ENCODE measurements at places on chromosomes 5 and 9. TPM values are rescaled to one million over a fixed set of nuclear protein-coding genes. Genes with fewer than 3 reads are reported as not detected.

GRCh38 chr5:33937707-33938506 lies 1.7 kb downstream of the RXFP3 start:
- H3K4me1 ChIP-seq, result peaks cover 16% of the 10 kb centered on the region
- no peak overlapping the region for H3K27ac ChIP-seq
- H3K36me3 ChIP-seq, result no peaks in the 10 kb centered on the region
- DNase-seq, result no peak
- no peak overlapping the region for H3K4me3 ChIP-seq
- peaks cover 55% of the 10 kb centered on the region for H3K27me3 ChIP-seq

The PFN3 gene
- total RNA-seq, result not detected

GRCh38 chr5:61620699-61621182 lies 288.7 kb downstream of the ZSWIM6 start:
- H3K36me3 ChIP-seq, result no peaks in the 10 kb centered on the region
- no peak overlapping the region for H3K4me3 ChIP-seq
- H3K4me1 ChIP-seq, result peaks cover 28% of the 10 kb centered on the region
- H3K27me3 ChIP-seq, result no peaks in the 10 kb centered on the region
- no peak for DNase-seq

DNA sequence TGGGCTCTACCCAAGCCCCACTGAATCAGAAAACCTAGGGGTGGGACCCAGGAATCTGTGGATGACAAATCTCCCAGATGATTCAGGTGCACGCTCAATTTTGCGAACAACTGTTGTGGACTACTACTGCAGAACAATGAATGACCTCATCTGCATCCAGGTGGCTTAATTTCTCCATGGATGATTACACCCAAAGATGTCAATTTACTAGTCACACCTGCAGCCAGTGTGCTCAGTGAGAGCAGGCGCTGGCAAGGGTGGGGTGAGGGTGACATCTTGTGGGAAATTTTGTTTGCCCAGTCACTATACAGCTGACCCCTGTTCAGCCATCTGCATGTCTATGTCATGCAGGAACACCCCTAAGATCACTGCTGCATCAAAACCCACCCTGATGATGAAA lies 118.2 kb downstream of the ENTREP1 start:
- H3K36me3 ChIP-seq, result peaks cover 20% of the 10 kb centered on the region
- H3K4me3 ChIP-seq, result no peak overlapping the region
- no peaks in the 10 kb centered on the region for H3K4me1 ChIP-seq
- no peaks in the 10 kb centered on the region for H3K27me3 ChIP-seq
- DNase-seq, result no peak

- no peak overlapping the region for H3K27ac ChIP-seq
- peak; percentile 16 for DNase-seq
- no peak overlapping the region for H3K4me3 ChIP-seq
- H3K27me3 ChIP-seq, result peaks cover 3% of the 10 kb centered on the region
Measured at GRCh38 chr5:172636279-172637050, 4.6 kb upstream of the NEURL1B start.

DNA sequence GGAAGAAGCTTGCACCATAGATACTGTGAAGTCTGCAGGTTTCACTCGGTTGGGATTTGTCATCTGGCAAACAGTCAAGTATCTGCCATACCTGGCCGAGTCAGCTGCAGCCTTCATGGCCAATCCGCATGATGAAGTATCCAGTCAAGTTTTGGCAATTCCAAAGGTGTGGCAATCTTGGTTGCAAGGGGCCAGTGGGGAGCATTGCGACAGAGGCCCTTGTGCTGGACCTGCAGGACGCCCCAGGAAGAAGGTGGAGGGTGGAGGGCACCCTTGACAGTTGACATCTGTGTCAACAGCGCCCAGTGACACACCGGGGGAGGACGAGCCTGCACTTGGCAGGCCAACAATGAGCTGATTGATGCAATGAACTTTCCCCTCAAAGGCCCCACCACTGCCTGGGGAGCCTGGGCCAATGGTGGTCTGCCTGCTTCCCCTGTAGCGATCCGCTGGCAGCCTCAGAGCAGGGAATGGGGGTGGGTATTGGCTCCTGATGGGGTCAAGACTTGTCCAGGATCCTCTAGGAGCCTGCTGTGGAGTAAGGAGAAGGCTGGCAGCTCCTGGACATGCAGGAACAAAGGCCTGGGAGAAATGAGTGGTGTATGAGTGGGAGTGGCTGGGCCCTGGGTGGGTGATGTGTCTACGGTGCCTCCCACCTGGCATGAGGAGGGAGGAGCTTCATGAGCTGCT lies 122.8 kb upstream of the PITX1 start:
- no peaks in the 10 kb centered on the region for H3K36me3 ChIP-seq
- H3K27ac ChIP-seq, result no peak overlapping the region
- DNase-seq, result no peak
- no peaks in the 10 kb centered on the region for H3K27me3 ChIP-seq
- H3K4me3 ChIP-seq, result no peak overlapping the region

DNA sequence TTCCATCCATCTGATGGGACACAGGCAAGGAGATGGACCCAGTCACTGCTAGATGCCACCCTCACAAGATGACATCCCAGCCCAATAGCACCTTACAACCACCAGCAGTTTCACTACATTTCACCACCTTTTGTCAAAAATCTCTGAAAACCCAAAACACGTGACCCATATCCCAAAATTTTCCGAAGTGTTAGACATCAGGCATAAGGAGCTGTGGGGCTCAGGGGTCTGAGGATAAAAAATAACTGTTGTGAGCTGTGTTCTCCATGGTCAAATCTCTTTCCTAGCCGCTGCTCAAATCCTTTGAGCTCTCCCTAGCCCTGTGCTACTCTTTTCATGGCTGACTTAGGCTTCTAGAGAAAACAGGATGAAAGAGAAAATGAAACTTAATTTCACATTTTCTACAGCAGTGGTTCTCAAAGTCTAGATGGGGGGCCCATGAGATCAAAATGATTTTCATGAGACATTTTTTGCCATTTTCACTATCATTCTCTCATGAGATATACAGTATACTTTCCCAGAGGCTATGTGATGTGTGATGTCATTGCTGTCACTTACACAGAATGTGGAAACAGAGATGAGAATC lies 40.7 kb downstream of the TIMD4 start:
- no peak overlapping the region for H3K27ac ChIP-seq
- H3K27me3 ChIP-seq, result no peaks in the 10 kb centered on the region
- no peak overlapping the region for H3K4me3 ChIP-seq
- no peak for DNase-seq
- no peaks in the 10 kb centered on the region for H3K4me1 ChIP-seq

The PCDHAC2 gene
- total RNA-seq, result not detected

- no peaks in the 10 kb centered on the region for H3K4me1 ChIP-seq
- H3K27me3 ChIP-seq, result no peaks in the 10 kb centered on the region
- no peak for DNase-seq
- no peak overlapping the region for H3K4me3 ChIP-seq
- H3K27ac ChIP-seq, result no peak overlapping the region
- H3K36me3 ChIP-seq, result no peaks in the 10 kb centered on the region
Measured at GRCh38 chr9:77912895-77913693, 118.5 kb downstream of the GNAQ start.

The FAXDC2 gene
- 27.1 TPM for total RNA-seq

The MED10 gene
- 35.9 TPM for total RNA-seq

DNA sequence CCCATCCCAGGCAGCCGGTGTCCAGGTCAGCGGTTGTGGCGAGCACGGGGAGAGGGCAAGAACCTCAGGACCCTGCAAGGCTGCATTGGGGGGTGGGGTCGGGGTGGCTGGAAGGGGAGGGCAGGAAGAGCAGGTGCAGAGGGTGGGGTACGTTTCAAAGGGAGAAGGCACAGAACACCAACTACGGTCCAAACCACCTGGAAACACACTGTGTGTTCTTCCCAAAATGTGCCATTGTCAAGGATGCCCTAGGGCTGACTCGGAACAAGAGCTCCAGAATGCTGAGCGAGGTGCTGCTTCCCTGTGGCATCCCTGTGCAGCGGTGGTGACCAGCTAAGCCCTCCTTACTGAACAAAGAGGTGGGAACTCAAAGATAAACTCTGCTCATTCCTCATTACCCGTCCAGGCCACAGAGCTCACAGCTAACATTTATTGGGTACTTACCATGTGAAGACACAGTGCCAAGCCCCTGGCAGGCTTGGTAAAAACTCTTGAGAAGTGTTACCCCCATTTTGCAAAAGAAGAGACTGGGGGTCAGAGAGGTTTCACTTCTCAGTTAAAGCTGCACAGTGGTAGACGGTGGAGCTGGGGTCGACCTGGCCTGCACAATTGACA lies 153.8 kb downstream of the COL23A1 start:
- no peak overlapping the region for H3K27ac ChIP-seq
- no peak for DNase-seq
- peaks cover 13% of the 10 kb centered on the region for H3K27me3 ChIP-seq
- H3K4me1 ChIP-seq, result peaks cover 18% of the 10 kb centered on the region
- H3K36me3 ChIP-seq, result no peaks in the 10 kb centered on the region

- H3K27me3 ChIP-seq, result no peaks in the 10 kb centered on the region
- H3K36me3 ChIP-seq, result no peaks in the 10 kb centered on the region
- no peak overlapping the region for H3K27ac ChIP-seq
Measured at GRCh38 chr5:113939988-113940387, 421.9 kb upstream of the KCNN2 start.

The PCDHGA3 gene
- 1.3 TPM for total RNA-seq

The TSSK1B gene
- total RNA-seq, result not detected

The POU5F2 gene
- 7.1 TPM for total RNA-seq

The RGS3 gene
- 18.8 TPM for total RNA-seq

GRCh38 chr9:79037338-79037737 lies 534.4 kb upstream of the TLE4 start:
- H3K27me3 ChIP-seq, result no peaks in the 10 kb centered on the region
- no peak for DNase-seq
- no peaks in the 10 kb centered on the region for H3K36me3 ChIP-seq
- H3K4me1 ChIP-seq, result no peaks in the 10 kb centered on the region

DNA sequence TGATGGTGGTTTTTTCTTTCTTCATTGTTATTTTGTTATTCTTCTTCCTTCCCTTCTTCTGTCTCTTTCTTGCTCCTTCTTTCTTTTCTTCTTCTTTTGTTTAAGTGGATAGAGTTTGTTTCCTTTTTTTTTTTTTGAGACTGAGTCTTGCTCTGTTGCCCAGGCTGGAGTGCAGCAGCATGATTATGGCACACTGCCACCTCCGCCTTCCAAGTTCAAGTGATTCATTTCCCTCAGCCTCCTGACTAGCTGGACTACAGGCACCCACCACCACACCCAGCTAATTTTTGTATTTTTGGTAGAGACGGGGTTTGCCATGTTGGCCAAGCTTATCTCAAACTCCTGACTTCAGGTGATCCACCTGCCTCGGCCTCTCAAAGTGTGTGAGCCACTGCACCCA lies 40.3 kb downstream of the JAK2 start:
- H3K36me3 ChIP-seq, result peaks cover 56% of the 10 kb centered on the region
- H3K4me1 ChIP-seq, result no peaks in the 10 kb centered on the region
- H3K27me3 ChIP-seq, result no peaks in the 10 kb centered on the region

The F12 gene
- total RNA-seq, result 9.8 TPM

The RMI1 gene
- 4.2 TPM for total RNA-seq

The C7 gene
- 9.2 TPM for total RNA-seq

DNA sequence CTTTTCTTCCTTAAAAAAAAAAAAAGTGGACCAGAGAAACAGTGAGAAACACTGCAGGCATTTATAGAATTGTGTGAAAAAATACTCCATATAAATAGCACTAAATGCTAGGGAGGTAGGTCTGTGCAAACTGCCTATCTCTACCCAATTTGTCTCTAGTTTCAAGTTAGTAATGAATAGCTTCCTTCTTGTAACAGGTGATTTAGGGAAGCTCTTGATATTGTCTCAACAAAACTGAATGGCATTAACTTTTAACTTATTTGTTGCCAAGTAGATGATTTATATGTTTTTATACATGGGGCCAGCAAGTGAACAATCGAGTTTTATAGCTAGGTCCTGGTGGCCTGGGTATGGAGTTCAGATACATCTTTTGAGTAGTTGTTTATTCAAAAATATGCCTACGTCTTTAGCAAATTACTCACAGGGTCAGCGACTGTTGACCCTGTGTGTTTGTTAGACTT lies 283.6 kb downstream of the NR3C1 start:
- no peaks in the 10 kb centered on the region for H3K4me1 ChIP-seq
- H3K27ac ChIP-seq, result no peak overlapping the region
- no peak overlapping the region for H3K4me3 ChIP-seq
- H3K36me3 ChIP-seq, result no peaks in the 10 kb centered on the region

The PLGRKT gene
- total RNA-seq, result 6.9 TPM

DNA sequence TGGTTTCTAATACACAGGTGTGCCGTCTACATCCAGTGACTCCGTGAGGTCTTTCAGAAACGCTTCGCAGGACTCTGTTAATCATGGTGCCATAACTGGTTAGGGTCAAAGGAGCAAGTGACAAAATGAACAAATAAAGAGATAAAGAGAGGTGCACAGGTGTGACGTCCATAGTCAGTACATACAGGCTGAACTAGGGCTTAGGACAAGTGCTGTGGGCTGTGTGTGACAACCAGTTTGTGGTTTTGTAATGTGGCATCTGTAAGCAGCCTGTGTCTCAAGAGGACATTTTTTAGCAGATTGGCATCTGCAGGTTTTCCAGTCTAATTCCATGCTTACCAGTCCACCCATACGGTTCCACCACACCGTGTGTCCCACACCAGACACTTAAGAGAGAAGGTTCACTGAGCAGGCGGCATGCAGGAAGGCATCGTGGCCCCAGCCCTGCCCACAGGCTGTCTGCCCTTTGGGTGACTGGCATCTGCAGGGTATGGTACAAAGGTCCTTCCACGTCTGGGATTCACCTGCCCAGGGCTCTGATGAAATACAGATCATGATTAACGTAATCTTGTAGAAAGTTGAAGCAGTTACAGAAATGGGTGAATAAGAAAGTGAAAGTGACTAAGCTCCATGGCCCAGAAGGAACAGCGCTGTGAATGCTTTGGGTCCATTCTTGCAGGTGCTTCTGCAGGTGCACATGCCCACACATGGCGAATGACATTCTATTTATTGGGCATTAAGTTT lies 26.9 kb downstream of the SRD5A1 start:
- H3K4me3 ChIP-seq, result no peak overlapping the region
- H3K4me1 ChIP-seq, result no peaks in the 10 kb centered on the region
- no peaks in the 10 kb centered on the region for H3K27me3 ChIP-seq
- H3K27ac ChIP-seq, result no peak overlapping the region
- no peak for DNase-seq

The RLN1 gene
- not detected for total RNA-seq

The SHISAL2B gene
- not detected for total RNA-seq

The ZBTB5 gene
- total RNA-seq, result 23.9 TPM

The BSPRY gene
- 36.8 TPM for total RNA-seq

GRCh38 chr5:134813827-134814226 lies 31.9 kb upstream of the C5orf24 start:
- H3K27me3 ChIP-seq, result no peaks in the 10 kb centered on the region
- H3K4me3 ChIP-seq, result no peak overlapping the region
- DNase-seq, result no peak
- no peaks in the 10 kb centered on the region for H3K4me1 ChIP-seq
- H3K27ac ChIP-seq, result no peak overlapping the region
- H3K36me3 ChIP-seq, result peaks cover 91% of the 10 kb centered on the region

GRCh38 chr9:136934277-136934676 lies 10.3 kb downstream of the FBXW5 start:
- H3K4me1 ChIP-seq, result no peaks in the 10 kb centered on the region
- no peak overlapping the region for H3K27ac ChIP-seq
- DNase-seq, result no peak
- H3K27me3 ChIP-seq, result no peaks in the 10 kb centered on the region
- peaks cover 10% of the 10 kb centered on the region for H3K36me3 ChIP-seq

Data from suprapubic skin (tissue), 4 donors.